ENCODE measurements at places on chromosomes 6 and 20. TPM values are rescaled to one million over a fixed set of nuclear protein-coding genes. Genes with fewer than 3 reads are reported as not detected.

DNA sequence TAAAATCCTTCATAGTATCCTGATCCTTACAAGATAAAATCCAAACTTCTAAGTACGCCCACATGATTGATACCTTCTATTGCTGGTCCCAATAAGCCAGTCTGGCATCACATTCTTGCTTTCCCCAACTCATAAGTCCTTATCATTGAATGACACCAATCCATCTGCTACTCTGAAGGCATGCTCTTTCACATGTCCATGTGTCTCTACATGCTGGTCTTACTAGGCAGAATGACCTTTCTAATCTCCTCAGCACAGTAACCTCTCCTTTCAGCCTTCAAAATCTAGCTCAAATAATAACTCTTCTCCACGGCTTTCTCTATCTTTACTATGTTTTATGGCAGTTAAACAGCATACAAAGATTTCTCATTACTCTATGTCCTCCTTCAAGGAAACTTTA, 71.1 kb downstream of the ASCC3 start:
- no peak for ATAC-seq

DNA sequence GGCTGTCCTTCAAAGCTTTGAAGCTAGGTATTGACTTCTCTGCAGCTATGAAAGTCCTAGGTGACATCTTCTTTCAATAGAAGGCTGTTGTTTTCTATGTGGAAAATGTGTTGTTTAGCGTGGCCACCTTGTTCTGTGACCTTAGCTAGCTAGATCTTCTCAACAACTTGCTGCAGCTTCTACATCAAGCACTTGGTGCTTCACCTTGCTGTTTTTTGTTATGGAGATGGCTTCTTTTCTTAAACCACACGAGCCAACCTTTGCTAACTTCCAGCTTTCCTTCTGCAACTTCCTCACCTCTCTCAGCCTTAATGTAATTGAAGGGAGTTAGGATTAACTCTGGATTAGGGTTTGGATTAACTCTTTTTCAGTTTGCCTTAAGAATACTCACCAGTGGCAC, 128.6 kb upstream of the MMS22L start:
- no peak for ATAC-seq

GRCh38 chr6:99611148-99611547, 4.5 kb downstream of the PRDM13 start:
- no peak for ATAC-seq

DNA sequence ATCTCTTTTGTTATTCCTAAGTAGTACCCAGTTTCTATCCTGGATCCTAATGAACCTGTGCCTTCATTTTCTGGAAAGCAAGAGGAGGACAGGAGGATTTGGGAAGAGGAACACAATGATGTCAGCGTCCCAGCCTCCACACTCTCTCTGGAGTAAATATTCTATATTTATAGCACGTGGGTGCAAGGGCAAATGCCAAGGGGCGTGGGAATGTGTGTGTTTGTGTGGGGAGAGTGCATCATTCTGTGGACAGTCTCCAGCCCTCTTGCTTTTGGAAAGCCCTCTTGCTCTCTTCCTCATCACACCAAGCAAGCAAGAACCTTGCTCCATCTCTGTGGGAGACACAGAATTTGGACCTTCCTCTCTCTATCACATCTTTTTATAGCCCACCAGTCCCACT, 103.2 kb upstream of the EMILIN3 start:
- no peak for ATAC-seq

DNA sequence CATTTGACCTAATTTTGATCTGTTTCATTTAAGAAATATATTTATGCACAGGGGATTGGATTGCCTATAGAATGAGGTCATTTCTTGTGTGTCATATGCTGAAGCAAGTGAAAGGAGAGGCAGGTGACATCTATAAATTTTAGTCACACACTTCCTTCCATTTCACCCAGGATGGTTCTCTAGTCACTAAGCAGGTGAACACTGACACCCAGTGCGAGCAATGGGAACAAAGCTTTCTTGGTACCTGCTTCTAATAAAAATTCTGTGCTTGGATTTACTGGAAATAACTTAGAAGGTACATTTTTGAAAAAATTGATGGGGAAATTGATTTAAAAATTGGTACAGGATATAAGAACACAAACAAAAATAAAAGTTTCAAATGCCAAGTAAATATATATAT, 66.9 kb upstream of the MC3R start:
- ATAC-seq, result no peak

DNA sequence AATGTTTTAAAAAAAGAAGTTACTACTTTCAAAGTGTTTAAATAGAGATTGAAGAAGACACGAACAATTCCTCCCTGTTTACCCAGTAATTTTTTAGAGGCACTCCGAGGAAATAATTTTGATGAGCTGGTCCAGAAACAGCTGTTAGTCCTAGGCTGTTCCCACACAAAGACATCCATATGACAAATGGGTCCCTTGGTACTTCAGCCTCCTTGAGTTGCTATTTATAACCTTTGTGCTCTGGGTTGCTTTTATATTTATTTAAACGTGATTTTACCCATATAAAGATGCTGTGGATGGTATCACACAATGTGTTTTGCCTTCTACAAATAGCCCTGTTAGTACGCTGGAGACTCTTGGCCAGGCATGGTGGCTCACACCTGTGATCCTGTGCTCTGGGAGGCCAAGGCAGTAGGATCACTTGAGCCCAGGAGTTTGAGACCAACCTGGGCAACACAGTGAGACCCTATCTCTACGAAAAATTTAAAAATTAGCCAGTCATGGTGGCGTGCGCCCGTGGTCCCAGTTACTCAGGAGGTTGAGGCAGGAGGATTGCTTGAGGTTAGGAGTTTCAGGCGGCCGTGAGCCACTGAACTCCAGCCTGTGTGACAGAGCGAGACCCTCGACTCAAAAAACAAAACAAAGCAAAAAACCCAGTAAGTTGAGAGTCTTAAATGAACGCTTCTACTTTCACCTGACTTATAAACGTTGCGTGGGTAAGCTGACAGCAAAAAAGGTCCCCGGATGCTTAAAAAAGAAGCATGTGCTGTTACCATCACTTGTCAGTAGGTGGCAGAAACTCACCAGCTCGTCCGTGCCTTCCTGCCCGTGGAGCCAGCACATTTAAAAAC, 56.9 kb upstream of the ARMH2 start:
- ATAC-seq, result peak; percentile 61

DNA sequence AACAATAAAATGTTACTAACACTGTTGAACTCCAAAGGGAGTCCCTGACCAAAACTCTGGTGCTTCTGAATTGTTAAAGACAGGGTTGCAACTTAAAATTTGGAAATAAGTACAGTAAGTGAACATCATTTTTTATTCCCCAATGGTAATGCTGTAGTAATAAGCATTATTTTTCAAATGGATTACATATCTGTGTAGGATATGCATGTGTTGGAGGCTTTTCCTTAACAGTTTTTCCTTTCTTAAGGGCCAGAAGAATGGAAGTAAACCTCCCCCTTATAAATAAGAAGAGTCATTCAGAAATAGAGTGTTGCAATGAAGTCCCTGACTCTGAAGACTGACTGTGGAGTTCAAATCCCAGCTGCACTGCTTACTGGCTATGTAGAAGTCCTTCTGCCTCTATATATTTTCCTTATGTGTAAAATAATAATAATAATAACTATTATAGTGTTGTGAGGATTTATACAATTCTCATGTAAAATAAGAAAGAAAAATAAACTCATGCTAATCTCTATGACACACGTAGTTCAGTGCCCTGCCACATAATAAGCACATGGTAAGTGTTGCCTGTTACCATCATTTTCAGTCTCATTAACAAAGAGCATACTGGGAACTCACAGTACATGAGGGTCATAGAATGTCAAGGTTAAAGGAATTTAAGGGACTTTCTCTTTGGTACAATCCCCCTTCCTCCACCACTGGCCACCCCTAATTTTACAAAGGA, 129.8 kb upstream of the SMLR1 start:
- ATAC-seq, result no peak

DNA sequence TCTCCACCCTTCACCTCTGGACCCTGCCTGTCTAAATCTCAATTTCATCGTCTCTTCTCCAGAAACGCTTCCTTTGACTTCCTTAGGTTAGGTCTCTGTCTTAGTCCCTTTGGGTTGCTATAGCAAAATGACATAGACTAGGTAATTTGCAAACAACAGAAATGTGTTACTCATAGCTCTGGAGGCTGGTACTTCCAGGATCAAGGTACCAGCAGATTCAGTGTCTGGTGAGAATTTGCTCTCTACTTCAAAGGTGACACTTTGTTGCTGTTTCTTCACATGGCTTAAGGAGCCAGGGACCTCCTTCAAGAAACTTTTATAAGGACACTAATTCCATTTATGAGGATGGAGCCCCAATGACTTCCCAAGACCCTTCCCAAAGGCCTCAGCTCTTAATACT, 145.1 kb upstream of the IMPG1 start:
- ATAC-seq, result no peak

GRCh38 chr20:34269996-34270627, 28.9 kb downstream of the ASIP start:
- ATAC-seq, result no peak

- ATAC-seq, result no peak
Measured at GRCh38 chr20:13898012-13898612, 92.3 kb downstream of the SEL1L2 start.

DNA sequence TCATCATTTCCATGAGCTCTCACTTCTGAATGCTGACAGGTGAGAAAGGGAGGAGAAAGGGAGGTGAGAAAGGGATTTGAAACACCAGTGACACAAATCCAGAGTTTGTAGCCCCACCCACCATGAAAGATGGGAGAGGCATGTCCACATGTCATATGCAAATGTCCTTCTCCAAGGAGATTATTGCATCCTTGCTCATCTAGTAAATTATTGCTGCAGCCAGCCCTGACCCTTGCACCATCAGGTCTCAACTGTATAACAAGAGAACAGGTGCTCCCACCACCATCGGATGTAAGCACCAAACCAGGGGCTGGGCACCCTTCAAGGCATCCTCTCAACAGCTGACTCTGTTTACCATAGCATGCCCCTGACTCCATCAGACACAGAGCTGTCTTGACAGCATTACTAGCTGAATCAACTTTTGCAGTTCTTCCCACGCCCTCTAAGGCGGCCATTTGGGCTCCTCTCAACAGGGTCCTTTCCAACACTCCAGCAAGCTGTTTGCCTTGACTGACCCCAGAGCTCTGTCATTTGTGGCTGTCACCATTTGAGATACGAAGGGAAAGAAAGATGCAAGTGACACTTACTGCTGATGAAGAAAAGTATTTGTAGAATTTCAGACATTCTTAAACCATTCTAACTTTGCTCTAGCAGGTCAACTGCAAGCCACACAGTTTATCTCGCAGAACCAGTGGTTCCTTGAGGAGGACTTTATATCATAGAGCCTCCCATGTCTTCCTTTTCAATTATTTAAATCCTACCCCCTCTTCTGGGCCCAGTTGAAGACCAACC, 14.2 kb downstream of the GFOD1 start:
- ATAC-seq, result peak; percentile 19

DNA sequence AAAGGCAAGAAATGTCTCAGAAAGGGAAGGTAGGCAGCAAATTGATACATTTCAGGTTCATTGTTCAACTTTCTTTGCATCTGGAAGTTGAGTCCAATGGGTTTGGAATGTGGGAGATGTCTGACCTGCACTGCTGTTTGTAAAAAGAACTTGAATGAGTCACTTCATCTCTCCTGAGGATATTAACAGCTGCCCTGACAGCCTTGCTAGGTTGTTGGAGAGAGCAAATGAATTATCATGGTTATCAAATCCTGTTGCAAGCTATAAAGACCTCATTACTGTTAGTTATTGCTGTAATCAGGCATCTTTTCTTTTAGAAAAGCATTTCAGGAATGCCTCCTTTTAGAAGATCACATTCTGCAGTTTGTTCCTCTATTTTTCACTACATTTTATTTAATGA, 23.0 kb upstream of the FLRT3 start:
- no peak for ATAC-seq

- ATAC-seq, result no peak
Measured at GRCh38 chr20:59183751-59184150, 20.1 kb downstream of the ZNF831 start.

GRCh38 chr6:170378502-170378901, 71.9 kb downstream of the FAM120B start:
- ATAC-seq, result no peak

GRCh38 chr20:38060536-38060935, 27.0 kb downstream of the RPRD1B start:
- ATAC-seq, result no peak

- peak; percentile 45 for ATAC-seq
Measured at GRCh38 chr6:169172456-169172855, 81.2 kb downstream of the THBS2 start.

DNA sequence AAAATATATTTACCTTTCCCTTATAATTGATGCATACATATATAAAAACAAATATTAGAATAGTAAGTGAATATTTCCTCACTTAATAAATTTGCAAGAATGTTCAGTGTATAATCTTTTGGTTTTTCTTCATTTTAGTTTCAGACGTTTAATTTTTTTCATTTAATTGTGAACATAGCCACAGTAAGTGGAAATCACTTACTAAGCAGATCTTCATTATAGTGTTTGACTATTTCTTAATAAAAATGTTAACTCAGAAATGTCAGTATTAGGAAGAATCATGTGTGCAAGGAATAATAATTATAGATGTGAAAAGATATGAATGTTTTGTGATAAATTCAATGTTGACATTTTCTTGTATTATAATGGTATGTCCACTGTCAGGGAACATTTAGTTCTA, 27.4 kb downstream of the STXBP5 start:
- ATAC-seq, result no peak

Gene NEURL2
- total RNA-seq, result 1.9 TPM

Gene VWA7
- total RNA-seq, result 1.6 TPM

Gene PTCRA
- total RNA-seq, result not detected

Gene BFSP1
- 1.3 TPM for total RNA-seq

Gene GNMT
- total RNA-seq, result not detected

Gene DYNLT2
- 0.84 TPM for total RNA-seq

Gene GABRR1
- total RNA-seq, result 0.24 TPM

Gene NFKBIE
- total RNA-seq, result 2.8 TPM

Gene FILIP1
- total RNA-seq, result 0.60 TPM

Gene SERINC3
- total RNA-seq, result 64.9 TPM

Gene BEND6
- total RNA-seq, result 0.16 TPM

Gene TGM3
- 1,379 TPM for total RNA-seq
